Kasumi-1 (cell line): ENCODE measurements at places on chromosomes 2 and 18.
A peak's percentile ranks its signal among the peaks of the same experiment; 100 is the strongest.

GRCh38 chr2:10035053-10035422, 8.3 kb upstream of the KLF11 start:
- DNase-seq, result no peak

DNA sequence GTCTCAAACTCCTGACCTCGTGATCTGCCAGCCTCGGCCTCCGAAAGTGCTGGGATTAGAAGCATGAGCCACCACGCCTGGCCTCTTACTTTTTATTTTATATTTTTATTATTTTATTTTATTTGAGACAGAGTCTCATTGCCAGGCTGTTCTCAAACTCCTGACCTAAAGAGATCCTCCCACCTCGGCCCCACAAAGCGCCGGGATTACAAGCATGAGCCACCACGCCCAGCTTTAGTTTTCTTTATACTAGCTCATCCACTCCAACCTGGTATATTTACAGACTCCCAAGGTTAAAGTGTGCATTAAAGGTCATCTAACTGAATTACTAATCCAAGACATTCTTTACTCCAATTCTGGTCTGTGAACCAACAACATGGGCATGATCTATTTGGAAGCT, 26.8 kb downstream of the ATAD2B start:
- DNase-seq, result no peak

DNA sequence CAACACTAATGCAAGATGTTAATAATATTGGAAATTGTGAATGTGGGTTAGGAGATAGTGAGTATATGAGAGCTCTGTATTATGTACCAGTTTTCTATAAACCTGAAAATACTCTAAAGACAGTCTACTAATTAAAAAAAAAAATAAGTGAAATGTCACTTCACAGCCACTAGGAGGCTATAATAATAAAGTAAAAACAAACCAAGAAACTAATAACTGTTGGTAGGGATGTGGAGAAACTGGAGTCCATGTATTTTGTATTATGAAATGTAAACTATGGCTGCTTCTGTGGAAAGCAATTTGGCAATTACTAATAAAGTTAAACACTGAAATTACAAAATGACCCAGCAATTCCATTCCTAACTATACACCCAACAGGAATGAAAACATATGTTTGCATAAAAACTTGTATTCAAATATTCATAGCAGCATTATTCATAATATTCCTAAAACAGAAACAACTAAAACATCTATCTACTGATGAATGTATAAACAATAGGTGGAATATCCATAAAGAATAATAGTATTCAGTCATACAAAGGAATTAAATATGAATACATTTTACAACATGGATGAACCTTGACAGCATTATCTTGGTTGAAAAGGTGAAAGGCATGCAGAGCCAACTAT, 36.2 kb downstream of the CCDC178 start:
- peak; percentile 35 for DNase-seq

DNA sequence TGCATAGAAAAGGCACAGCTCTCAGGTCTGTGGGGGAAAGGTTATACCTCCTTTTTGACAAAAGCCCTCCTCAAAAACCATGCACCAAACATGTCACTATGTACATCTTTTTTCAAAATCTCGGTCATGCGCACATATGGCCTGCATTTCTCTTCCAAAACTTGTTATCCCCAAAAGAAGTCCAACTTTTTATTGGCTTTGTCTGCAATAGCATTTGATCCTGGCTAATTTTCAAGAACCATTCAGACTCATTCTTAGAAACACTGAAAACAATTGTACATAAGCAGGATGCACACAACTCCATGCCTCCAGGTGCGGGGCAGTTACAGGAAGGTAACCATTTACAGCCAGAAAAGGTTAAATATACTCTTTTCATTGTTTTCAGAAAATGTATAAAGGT, 21.9 kb downstream of the SERTAD2 start:
- DNase-seq, result no peak
